ENCODE measurements at places on chromosomes 7 and 10.

DNA sequence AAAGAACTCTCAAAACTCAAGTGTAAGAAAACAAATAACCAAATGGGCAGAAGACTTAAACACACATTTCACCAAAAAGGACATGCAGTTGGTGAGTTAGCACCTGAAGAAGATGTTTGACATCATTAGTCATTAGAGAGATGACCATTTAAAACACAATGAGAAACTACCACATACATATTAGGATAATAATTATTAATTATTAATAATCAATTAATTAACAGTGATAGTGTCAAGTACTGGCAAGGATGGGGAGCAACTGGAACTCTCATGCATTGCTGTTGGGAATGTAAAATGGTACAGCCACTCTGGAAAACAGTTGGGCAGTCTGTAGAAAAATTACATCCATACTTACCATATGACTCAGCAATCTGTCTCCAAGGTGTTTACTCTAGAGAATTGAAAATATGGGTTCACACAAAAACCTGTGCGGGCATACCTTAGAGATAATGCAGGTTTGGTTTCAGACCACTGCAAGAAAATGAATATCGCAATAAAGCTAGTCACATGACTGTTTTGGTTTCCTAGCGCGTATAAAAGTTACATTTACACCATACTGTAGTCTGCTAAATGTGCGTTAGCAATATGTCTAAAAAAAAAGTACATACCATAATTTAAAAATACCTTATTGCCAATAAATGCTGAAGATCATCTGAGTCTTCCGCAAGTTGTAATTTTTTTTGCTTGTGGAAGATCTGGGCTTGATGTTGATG, 30.3 kb downstream of the ARID5B start:
- no peak for DNase-seq

GRCh38 chr10:6755781-6756460, 175.8 kb upstream of the PRKCQ start:
- no peak for DNase-seq

- DNase-seq, result no peak
Measured at GRCh38 chr10:69953851-69954250, 98.8 kb upstream of the MACROH2A2 start.

- DNase-seq, result peak; percentile 55
Measured at GRCh38 chr10:50739618-50740292, at the start of gene ASAH2B. Gene ASAH2B (plus strand): TSS chr10:50739936. CDS start chr10:50745131, 5,195 bp downstream.

GRCh38 chr7:135685306-135686084, 23.2 kb downstream of the STMP1 start:
- no peak for DNase-seq

- peak; percentile 1 for DNase-seq
Measured at GRCh38 chr10:14904316-14904732, 25.7 kb downstream of the SUV39H2 start.

- no peak for DNase-seq
Measured at GRCh38 chr7:47294556-47295222, 287.2 kb downstream of the TNS3 start.

GRCh38 chr10:69750725-69751124, 51.0 kb upstream of the COL13A1 start:
- no peak for DNase-seq

DNA sequence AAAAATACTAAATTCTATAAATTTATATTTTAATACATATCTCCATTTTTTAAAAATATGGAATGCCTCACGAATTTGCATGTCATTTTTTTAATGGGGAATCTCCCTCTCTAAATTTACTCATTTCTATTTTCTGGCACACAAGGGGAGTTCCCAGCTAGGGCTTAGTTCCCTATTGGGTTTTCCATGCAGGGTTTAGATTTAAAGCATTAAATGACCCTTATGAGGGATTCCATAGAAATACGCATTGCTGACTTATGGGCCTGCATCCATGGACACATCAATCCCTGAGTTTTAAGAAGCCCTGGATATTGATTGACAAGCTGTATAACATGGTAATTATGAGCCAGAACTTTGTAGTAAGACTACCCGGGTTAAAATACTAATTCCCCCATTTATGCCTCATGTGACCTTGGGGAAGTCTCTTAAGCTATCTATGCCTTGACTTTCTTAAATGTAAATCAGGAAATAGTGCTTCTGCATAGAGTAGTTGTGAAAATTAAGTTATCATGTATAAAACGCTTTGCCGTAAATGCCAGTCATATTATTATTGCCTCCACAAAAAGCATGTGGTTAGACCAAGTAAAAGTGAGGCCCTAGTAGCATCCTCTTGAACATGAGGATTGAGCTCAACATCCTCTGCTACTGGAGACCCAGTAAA, 78.8 kb upstream of the ANKRD1 start:
- DNase-seq, result no peak

DNA sequence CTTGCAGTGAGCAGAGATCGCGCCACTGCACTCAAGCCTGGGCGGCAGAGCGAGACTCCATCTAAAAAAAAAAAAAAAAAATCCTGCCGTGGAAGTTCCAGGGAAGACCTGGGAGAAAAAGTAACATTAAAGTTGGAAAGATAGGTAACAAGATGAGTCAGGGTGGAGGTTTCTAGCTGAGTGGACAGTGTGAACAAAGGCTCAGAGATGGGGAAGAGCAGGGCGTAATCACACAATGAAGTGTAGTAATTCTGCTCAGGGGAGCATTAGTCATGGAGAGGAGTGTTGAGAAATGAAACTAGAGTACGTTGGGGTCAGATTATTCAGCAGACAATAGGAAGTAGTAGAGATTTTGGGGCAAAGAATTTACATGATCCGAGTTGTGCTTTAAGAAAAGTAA, 21.6 kb upstream of the WASL start:
- no peak for DNase-seq

DNA sequence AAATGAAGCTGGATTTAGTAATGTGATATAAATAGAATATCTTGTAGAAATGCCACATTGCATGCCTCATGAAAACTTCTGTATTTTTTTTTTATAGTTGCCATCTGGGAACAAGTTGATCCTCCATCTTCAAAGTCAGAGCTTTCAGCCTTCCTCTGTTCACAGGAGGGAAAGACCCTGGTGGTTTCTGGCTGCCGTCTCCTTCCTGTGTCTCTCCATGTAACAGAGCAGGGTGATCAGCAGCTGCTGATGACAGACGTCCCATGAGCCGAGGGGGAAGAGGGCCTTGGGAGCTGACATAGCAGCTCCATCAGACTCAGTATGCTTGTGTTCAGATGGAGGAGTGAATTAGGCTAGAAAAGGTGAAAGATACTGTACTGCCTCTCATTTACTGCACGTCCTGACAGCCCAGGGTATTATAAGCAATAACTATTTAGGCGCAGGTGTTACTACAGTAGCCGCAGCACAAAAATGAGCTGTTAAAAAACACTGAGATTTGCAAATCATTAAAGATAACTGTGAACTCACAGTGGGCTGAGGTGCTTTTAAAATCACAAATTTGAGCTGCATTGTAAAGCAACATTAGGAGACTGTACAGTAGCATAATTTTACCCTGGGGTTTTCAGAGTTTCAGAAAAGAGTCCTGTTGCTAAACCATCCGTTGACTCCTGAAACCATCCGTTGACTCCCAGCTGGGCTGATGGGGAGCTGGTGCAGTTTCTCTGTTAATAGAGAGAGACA, 103.3 kb downstream of the CFAP58 start:
- DNase-seq, result no peak

GRCh38 chr7:17422966-17423365, 124.5 kb downstream of the AHR start:
- DNase-seq, result no peak

DNA sequence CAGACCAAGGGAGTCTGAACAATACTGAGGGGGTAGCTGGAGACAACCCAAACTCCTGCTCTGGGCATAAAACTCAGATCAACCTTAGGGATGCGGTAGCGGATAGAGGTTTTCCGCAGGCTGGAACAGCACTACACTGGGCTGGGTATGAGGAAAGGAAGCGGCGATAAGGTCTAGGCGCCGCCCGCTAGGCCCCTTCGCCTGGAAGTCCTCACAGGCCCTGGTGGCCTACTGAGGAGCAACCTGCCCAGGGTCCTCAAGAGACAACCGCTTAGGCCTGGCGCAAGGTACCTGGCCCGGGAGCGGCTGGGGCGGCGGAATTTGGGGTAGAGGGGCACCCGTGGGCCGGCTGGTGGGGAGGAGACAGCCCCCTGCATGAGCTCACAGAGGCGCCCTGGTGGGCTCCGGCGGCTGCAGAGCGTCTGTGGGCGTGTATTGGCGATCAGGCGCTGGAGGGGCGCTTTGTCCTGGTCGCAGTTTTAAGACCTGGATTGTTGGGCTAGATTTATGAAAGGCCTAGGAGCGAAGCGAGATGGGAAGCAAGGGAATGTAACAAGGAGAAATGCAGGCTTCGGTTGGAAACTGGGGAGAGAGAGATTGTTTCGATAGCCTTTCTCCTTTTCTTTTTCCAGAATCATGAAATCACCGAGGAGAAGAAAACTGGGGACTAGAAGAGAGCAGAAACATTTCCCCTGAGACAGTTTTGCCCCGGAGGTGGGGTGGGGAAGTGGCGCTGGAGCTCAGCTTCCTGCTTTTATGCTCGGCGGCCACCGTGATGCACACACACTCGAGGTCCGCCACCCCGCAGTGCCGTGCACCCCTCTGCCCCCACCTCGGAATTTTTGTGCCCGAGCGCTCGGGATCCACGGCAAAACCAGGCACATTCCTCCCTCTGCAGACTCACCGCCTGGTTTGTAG, 2.4 kb upstream of the NKX2-3 start:
- DNase-seq, result no peak

GRCh38 chr7:13508586-13508985, 480.9 kb downstream of the ETV1 start:
- DNase-seq, result no peak

DNA sequence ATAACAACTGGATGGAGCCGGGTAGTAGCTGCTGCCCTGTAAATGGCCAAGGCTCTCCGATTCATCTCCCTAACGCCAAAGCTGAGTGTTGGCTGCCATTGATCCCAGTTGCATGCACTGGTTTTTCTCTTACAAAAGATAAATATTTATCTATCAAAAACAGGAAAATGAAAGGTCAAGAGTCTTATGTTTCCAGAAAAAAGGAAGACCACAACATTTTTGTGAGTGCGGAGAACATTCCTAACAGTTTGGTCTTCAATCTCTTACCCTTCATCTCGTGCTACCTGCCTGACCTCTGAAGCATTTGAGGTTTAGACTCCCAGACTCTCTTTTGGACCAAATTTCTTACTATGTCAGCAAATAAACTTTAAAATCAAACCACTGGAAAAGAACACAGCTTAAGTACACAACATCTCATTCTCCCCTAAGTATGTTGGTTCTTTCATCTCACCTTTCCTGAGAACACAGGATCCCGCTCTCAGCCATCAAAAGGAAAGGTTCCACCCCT, 61.6 kb downstream of the SORBS1 start:
- no peak for DNase-seq

- DNase-seq, result no peak
Measured at GRCh38 chr10:46282842-46283574, 3.8 kb upstream of the ANTXRL start.

- DNase-seq, result no peak
Measured at GRCh38 chr7:3264693-3265339, 36.2 kb upstream of the SDK1 start.

DNA sequence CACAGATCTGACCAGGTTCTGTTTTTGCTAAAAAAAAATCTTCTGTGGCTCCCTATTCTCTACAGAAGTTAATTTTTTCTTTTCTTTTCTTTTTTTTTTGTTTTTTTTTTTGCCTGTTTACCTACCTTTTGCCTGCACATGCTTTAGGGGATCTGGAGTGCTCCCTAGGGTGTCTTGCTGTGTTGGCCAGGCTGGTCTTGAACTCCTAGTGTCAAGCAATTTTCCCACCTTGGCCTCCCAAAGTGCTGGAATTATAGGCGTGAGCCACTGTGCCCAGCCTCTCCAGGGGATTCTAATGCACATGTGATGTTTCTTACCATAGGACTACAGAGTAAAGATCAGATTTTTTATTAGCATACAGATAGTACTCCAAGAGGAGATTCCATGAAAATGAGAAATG, 10.6 kb downstream of the CCSER2 start:
- no peak for DNase-seq

- DNase-seq, result no peak
Measured at GRCh38 chr7:66768865-66769832, 28.6 kb downstream of the RABGEF1 start.

GRCh38 chr7:84248267-84248666, 53.7 kb upstream of the SEMA3A start:
- no peak for DNase-seq

GRCh38 chr10:86023336-86023735, 343.3 kb downstream of the GRID1 start:
- DNase-seq, result no peak

- no peak for DNase-seq
Measured at GRCh38 chr10:62811159-62811875, 4.8 kb downstream of the EGR2 start.

- DNase-seq, result no peak
Measured at GRCh38 chr10:85400981-85401695, 965.5 kb downstream of the GRID1 start.

DNA sequence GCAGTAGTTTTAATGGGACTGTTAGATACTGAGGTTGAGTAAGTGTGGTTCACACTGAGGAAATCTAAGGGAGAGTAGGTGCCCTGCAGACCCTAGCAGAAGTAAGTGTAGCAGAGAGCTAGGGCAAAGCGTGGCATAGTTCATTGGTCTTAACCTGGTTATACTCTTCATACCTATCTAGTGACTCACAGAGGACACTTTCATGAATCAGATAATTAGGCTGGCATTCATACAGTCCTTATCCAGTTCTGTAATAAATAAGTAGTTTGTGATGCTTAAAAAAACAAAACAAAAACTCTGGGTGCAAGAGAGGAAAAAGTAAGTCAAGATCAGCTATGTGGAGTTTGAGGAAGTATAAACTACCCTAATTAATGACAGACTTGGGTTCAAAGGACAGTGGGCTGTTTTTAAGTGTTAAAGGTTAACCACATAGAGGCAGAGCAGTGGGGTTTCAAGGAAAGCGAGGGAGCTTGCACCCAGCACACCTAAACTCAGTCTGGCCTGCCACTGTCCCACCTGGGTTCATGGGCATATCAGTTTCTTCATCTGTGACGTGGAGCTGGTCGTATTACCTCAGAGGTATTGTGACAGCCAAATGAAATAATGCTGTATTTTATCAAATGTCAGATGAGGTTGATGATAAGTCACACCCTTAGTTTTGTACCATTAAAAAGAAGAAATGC, 27.1 kb downstream of the LMTK2 start:
- DNase-seq, result no peak
